ENCODE measurements at places on chromosomes 4 and X.

GRCh38 chr4:42281324-42282020, 115.8 kb upstream of the SHISA3 start:
- DNase-seq, result no peak

DNA sequence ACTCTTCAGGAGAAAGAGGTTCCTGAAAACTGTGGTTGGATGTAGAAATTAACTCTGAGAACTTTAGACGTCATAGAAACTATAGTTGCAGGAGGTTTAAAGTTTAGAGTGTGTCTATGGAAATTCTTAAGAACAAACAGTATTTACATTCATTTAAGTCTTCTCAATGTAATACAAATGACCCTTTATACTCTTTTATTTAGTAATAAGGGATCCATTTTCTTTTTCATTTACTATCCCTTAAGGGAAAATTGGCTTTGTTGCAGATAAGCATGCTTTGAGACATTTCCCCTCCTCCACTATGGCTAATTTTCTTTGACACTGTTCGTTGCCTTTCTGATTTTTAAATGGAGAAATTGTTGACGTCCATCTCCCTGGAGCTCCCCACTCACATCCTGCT, 96.4 kb downstream of the POLA1 start:
- DNase-seq, result no peak

DNA sequence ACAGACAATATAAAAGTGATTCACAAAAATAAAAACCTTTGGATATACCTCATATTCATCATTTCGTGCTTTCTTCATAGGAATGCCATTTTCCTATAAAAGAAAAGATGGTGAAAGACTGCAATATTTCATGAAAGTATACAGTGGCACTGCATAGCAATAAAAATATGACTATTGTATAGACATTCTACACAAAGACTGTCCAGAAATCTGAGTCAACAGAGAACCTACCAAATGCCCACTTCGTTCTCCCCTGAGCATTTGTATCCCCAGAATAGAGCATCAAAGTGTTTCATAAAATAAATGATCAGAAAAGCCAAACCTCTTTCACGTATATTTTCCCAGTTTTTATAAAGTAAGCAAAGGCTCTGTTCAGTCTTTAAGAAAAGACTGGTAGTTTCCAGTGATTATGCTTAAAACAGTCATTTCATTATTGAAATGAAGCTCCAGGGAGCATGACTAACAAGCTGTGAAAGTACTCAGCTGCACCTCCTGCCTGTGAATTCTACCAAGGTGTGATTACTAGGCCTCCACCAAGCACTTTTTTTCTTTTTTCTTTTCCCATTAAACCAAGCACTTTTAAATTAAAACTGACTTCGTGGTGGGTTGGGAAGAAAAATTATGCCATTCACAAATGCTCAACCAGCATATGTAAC, 20.2 kb downstream of the PPA2 start:
- no peak for DNase-seq

DNA sequence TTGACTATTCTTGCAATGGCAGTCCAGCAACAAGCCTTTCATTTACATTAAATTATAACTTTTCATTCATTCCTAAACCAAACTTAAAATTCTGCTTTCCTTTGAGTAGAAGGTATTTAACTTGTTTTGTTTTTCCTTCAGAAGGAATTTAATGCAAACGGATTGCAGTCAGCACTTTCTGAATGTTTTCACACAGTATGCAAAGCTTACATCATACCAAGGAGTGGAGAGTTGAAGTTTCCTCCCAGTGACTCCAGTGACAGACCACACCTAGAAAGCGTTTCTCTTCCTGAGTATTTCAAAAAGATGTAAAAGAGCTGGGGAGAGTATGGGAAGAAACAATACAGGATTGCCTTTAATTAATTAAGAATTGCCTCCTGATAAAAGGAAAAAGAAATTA, 8.1 kb downstream of the EPGN start:
- no peak for DNase-seq

DNA sequence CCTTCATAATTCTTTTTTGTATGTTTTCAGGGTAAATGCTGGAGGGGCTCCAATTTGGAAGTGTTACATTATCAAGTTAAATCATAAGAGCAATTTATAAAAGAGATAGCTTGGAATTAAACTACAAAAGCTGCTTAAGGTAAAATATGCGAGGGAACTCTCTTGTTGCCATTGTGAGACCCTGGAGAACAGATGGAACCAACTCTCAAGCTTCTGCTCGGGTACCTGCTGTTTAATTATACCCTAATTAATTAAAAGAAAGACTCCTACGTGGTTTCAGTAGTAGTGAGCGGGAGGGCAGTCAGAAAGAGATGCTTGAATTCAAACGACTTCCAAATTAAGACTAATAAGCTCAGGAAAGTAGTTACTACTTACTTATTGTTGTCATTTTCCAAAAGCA, 313.1 kb upstream of the TACR3 start:
- no peak for DNase-seq

Measured in NCI-H748 treated with DMSO at 0.1 percent for 48 hours (cell line).